Thoracic aorta (tissue), 2 donors: ENCODE measurements at places on chromosomes 2 and 18. TPM values are rescaled to one million over a fixed set of nuclear protein-coding genes. Genes with fewer than 3 reads are reported as not detected.

Gene HRH4
- 2.5 TPM for total RNA-seq

Gene CNOT9
- 59.5 TPM for total RNA-seq

Gene FER1L5
- total RNA-seq: not detected

Gene SERPINB5
- 0.63 TPM for total RNA-seq

Gene IL1B
- total RNA-seq: 6.2 TPM

Gene PDK1
- 15.7 TPM for total RNA-seq

Gene DOCK10
- total RNA-seq: 53.0 TPM

Gene LINC00305
- not detected for total RNA-seq

Gene PHLPP1
- 11.6 TPM for total RNA-seq

Gene ST8SIA3
- not detected for total RNA-seq

Gene INO80B
- total RNA-seq: 15.4 TPM

Gene CHRNA1
- 0.41 TPM for total RNA-seq

Gene EGR4
- total RNA-seq: not detected

DNA sequence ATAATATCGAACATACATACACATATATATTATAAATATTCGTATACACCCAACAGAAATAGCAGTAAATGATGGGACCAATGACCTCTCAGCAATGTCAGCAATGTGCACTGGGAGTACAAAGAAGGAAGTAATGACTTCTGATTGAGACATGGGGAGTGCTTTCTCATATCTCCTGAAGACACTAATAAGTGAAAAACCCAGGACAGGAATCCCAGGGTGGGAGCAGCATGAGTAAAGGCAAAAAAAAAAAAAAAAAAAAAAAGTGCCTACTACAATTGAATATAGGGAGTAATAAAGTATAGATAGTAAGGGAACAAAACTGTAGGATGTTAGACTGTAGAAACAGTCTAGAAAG, 491.3 kb downstream of the IRS1 start:
- no peaks in the 10 kb centered on the region for H3K36me3 ChIP-seq
- H3K27ac ChIP-seq: no peak overlapping the region
- peaks cover 5% of the 10 kb centered on the region for H3K4me1 ChIP-seq
- H3K27me3 ChIP-seq: no peaks in the 10 kb centered on the region

GRCh38 chr2:197850882-197851450, 46.6 kb downstream of the PLCL1 start:
- H3K4me1 ChIP-seq: peaks cover 7% of the 10 kb centered on the region
- no peaks in the 10 kb centered on the region for H3K27me3 ChIP-seq
- no peaks in the 10 kb centered on the region for H3K36me3 ChIP-seq
- H3K4me3 ChIP-seq: no peak overlapping the region
- no peak for DNase-seq
- H3K27ac ChIP-seq: no peak overlapping the region

DNA sequence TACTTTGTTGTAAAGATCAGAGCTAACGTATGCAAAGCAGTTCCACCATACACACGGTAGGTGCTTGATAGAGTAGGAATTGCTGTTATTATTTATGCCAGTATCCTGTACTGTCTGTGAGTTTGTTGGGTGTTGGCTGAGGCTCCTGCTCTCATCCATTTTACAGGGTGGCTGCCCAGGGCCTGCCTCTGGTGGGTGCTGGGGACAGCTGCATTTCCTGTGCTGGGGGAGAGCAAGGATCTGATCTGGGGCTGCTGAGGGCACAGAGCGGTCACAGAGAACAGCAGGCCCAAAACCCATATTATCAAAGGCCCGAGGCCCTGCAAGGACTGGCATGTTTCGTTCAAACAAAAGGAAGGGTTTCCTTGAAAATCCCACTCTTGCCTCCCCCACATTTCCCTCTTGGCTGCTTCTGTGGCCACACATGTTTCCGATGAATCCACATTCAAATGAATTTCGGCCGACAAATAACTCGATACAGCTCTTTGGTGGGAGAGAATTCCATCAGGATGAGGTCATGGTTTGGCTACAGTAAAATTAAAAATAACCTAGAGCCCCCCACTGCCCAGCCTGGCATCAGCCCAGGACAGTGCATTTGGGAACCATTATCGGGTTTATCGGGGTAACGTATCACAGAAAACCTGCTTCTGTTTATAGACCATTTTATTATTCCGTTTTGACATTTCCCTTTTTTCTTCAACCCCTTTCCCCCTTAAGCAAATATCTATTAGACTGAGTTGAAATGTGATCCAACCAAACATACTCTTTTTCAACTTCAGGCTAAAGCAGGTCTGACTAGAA, 143.4 kb downstream of the CYRIA start:
- H3K4me1 ChIP-seq: no peaks in the 10 kb centered on the region
- H3K4me3 ChIP-seq: no peak overlapping the region
- no peak for DNase-seq
- H3K27me3 ChIP-seq: no peaks in the 10 kb centered on the region

GRCh38 chr2:94994063-94994913, 31.2 kb upstream of the MAL start:
- DNase-seq: no peak
- no peaks in the 10 kb centered on the region for H3K27me3 ChIP-seq

GRCh38 chr2:237097911-237098702, 12.4 kb downstream of the COPS8 start:
- no peak for DNase-seq
- no peak overlapping the region for H3K27ac ChIP-seq
- H3K4me1 ChIP-seq: no peaks in the 10 kb centered on the region
- H3K27me3 ChIP-seq: no peaks in the 10 kb centered on the region
- no peak overlapping the region for H3K4me3 ChIP-seq

DNA sequence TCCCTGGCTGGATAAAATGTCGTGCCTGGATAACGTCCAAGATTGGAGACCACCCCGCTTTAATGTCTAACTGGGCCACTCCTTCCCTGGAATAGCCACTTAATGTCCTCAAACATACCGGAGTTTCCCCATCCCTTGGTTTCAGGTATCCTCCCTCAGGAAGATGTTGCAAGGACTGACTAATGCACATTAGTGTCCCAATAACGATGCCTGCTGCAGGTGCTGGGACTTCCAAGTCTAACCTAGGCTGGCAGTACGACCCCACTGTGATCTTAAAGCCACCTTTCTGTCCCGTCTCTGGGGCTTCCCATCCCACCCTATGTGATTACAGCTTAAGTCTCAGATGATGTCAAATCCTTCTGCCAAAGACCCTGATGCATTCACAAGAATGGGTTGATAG, 1.1 kb upstream of the ATP6V1C2 start:
- H3K27ac ChIP-seq: no peak overlapping the region
- no peak for DNase-seq
- no peak overlapping the region for H3K4me3 ChIP-seq
- H3K4me1 ChIP-seq: peaks cover 11% of the 10 kb centered on the region
- H3K27me3 ChIP-seq: no peaks in the 10 kb centered on the region

DNA sequence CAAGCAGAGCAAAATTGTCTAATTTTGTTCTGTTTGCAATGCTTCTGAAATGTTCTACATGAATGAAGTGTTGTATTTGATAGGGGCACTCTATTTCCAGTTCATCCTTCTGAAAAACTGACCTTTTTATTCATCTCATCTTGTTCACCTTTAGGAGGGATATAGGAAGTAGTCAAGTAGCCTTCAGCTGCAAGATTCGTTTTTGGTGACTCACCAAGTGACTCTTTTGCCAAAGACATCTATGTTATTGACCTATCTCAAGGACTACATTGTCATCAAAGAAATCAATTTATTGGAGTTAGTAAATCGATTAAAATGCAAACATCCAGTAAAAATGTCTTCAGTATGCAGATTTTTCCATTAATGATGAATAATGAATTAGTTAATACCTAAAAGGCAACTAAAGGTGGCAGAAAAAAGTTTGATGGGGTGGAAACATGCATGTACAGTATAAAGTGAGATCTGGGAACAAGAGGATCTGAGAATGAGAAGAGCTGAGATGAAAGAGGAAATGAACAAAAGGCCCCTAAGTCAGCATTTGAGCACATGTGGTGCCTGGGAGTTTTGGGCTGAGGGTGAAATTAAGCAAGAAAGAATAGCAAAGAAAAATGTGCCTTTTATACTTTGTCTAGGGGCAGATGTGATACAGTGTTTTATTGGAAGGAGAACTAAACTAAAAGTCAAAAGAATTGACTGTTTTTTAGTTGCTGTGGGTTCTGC, 255.1 kb upstream of the LINC00305 start:
- H3K27me3 ChIP-seq: no peaks in the 10 kb centered on the region
- no peaks in the 10 kb centered on the region for H3K4me1 ChIP-seq
- DNase-seq: no peak
- no peak overlapping the region for H3K27ac ChIP-seq

DNA sequence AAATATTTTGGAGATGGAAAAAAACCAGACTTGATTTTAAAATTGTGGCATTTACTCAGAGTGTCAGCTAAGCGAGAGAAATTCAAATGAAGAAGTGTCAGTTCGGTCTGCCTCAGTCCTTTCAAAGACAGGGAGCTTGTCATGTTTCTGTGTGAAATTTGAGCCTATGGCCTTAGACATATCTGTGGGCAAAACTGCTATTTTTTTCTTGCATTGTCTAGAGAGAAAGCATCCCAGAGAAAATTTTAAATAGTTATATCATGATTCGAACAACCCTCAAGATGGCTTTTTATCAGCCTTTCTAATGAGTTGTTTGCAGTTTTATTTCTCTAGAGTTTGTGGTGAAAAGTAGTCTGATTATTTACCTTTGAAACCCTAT, 50.2 kb upstream of the KCNE4 start:
- H3K27me3 ChIP-seq: no peaks in the 10 kb centered on the region
- DNase-seq: no peak
- H3K36me3 ChIP-seq: no peaks in the 10 kb centered on the region
- H3K4me3 ChIP-seq: no peak overlapping the region

GRCh38 chr2:173747035-173747434, 218.1 kb downstream of the SP3 start:
- H3K36me3 ChIP-seq: no peaks in the 10 kb centered on the region
- no peaks in the 10 kb centered on the region for H3K27me3 ChIP-seq
- H3K4me3 ChIP-seq: no peak overlapping the region
- no peaks in the 10 kb centered on the region for H3K4me1 ChIP-seq
- DNase-seq: no peak

DNA sequence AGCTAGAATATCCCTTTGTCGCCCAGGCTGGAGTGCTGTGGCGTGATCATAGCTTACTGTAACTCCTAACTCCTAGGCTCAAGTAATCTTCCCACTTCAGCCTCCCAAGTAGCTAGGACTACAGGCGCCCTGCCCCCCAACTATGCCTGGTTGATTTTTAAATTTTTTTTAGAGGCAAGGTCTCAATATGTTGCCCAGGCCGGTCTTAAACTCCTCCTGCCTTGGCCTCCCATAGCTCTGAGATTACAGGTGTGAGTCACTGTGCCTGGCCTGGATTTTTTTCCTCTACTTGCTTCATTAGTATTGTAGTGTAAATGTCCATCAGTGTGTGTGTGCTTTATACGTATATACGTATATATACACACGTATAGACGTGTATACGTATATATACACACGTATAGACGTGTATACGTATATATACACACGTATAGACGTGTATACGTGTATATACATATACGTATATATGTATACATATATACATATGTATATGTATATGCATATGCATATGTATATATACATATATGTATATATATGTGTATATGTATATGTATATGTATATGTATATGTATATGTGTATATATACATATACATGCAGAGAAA, 124.4 kb downstream of the DIS3L2 start:
- H3K4me3 ChIP-seq: no peak overlapping the region
- H3K4me1 ChIP-seq: no peaks in the 10 kb centered on the region
- H3K36me3 ChIP-seq: peaks cover 2% of the 10 kb centered on the region
- DNase-seq: no peak
- no peak overlapping the region for H3K27ac ChIP-seq

DNA sequence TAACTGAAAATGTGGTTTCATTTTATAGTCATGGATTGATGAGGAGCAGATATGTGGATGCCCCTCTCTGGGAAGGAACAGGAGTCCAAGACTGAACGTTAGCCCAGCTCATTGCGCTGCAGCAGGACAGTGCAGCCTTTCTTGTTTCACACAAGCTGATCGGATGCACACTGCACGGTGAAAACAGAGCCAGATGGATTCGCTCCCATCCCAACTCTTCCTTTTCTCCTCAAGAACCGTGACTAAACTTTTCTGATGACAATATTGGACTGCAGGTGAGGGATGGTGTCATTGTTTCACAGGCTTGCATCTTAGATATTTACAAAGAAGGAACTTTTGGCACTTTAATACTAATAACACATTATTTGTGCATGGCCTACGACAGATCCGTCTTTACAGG, 33.8 kb upstream of the COPS8 start:
- peaks cover 10% of the 10 kb centered on the region for H3K4me1 ChIP-seq
- DNase-seq: no peak
- no peaks in the 10 kb centered on the region for H3K36me3 ChIP-seq
- H3K27ac ChIP-seq: no peak overlapping the region
- H3K27me3 ChIP-seq: no peaks in the 10 kb centered on the region
- no peak overlapping the region for H3K4me3 ChIP-seq

GRCh38 chr2:109335631-109336176, 206.7 kb downstream of the SH3RF3 start:
- H3K27ac ChIP-seq: peak overlapping the region; percentile 25
- H3K4me3 ChIP-seq: peak overlapping the region; percentile 61
- no peaks in the 10 kb centered on the region for H3K27me3 ChIP-seq

- no peaks in the 10 kb centered on the region for H3K36me3 ChIP-seq
- DNase-seq: no peak
- no peaks in the 10 kb centered on the region for H3K4me1 ChIP-seq
- no peak overlapping the region for H3K4me3 ChIP-seq
- no peaks in the 10 kb centered on the region for H3K27me3 ChIP-seq
- H3K27ac ChIP-seq: no peak overlapping the region
Observed at GRCh38 chr2:70778676-70779075, 10.7 kb upstream of the ADD2 start.

DNA sequence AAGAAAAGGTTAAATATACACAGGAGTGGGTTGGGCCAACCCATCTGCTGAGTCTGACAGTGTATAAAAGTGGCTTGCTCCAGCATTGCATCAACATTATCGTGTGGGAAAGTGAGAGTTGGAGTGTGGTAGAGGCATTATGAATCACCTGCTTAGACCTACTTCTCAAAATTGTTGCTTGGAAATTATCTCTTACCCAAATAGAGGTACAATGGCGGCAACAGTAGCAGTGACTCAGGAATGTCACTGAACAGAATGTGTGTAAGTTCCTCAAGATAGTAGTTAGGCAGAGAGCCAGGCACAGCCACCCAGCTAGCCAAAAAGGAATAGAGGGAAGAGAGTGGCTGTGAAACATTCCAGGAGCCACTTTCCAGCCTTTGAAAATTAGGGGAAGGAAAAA, 616.0 kb downstream of the NUP35 start:
- H3K36me3 ChIP-seq: no peaks in the 10 kb centered on the region
- DNase-seq: no peak
- no peaks in the 10 kb centered on the region for H3K27me3 ChIP-seq
- no peak overlapping the region for H3K4me3 ChIP-seq
- no peaks in the 10 kb centered on the region for H3K4me1 ChIP-seq
